ENCODE measurements at places on chromosomes 4 and X.
A peak's percentile ranks its signal among the peaks of the same experiment; 100 is the strongest.

GRCh38 chr4:79651456-79651855 is 243.4 kb upstream of the GK2 start:
- no peak for DNase-seq

- no peak for DNase-seq
Observed at GRCh38 chrX:40058719-40059118, 39.0 kb downstream of the BCOR start.

- no peak for DNase-seq
Observed at GRCh38 chr4:89048906-89049601, 7.9 kb downstream of the FAM13A start.

DNA sequence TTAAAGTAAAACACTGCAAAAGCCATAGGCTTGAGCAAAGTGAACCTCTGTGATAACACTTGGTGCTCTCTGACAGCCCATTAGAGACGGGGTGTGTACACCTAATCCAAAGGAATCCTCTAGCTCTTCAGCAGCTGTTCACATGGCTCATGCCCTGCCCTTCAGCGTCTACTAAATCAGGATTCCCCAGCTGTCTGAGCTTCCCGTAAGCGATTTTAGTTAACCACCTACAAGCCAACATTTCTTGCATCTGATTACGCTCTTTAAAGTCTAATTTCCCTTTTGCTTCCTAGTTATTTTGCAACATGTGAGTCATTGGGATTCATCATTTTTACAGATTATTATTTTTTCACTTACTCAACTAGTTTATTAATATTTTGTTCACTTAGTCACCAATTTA is 6.5 kb downstream of the DMD start:
- no peak for DNase-seq

DNA sequence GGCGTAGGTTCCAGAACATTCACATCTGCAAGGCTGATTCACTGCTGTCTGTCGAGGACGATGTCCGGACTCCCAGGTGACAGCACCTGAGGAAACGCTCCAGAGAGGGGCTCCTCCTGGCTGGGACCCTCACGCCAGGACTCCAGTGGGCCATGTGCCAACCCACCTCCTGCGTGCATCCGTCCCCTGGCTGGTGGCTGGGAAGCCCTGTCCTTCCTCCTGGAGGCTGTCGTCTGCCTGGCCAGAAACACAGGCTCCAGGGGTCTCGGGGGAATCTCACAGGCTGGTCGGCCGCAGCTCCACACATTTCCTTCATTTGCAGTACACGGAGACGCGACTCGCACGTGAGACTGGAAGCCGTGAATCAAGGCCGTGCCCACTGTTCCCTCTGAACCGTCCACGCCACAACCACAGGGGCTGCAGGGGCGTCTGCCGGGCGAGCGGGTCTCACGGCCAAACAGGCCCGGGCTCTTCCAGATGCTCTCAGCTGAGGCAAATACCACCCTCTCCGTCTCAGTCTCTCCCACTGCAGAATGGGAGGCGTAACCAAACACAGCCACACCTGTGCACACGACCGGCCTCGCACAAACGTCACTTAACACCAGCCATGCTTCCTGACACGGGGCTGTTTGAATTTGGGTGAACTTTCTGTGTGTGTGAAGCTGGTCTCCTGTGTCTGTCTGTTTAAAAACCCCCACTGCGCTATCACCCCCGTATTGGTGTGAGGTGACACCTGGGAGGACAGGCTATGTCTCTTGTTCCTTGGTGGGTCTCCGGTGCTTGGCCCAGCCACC is 38.7 kb upstream of the MXD4 start:
- no peak for DNase-seq

GRCh38 chrX:34918856-34919255 is 23.7 kb upstream of the FAM47B start:
- no peak for DNase-seq

DNA sequence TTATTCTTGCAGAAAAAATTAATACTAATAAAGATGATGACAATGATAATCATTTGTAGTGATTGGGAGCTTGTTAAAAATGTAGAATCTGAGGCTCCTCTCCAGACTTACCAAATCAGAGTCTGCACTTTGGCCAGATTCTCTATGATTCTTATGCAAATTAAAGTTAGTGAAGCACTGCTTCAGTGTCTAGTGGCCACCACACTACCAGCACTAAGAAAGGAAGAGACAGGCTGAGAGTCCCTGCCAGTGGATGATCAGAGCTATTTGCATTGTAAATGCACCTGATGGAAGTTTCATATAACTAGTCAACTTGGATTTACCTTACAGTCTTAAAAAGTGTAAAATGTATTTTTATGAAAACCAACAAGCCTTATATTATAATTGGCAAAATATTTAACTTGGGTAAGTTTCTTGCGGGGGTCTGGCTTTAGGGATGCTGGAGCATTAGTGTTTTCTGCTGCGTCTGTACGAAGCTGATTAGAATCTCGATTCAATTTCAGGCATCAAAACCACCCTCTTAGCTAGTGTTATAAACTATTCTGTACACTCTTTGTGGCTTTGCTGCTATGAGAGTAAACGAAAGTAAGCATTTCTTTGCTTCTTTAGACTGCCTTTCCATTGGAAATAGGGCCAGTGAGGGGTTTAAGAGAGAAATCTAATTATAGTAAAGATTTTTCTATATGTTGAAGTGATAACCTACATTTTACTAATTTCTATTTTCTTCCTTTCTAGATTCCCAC is 114.1 kb downstream of the TLL1 start:
- no peak for DNase-seq

- DNase-seq: no peak
Observed at GRCh38 chr4:71440612-71441011, 101.8 kb downstream of the SLC4A4 start.

DNA sequence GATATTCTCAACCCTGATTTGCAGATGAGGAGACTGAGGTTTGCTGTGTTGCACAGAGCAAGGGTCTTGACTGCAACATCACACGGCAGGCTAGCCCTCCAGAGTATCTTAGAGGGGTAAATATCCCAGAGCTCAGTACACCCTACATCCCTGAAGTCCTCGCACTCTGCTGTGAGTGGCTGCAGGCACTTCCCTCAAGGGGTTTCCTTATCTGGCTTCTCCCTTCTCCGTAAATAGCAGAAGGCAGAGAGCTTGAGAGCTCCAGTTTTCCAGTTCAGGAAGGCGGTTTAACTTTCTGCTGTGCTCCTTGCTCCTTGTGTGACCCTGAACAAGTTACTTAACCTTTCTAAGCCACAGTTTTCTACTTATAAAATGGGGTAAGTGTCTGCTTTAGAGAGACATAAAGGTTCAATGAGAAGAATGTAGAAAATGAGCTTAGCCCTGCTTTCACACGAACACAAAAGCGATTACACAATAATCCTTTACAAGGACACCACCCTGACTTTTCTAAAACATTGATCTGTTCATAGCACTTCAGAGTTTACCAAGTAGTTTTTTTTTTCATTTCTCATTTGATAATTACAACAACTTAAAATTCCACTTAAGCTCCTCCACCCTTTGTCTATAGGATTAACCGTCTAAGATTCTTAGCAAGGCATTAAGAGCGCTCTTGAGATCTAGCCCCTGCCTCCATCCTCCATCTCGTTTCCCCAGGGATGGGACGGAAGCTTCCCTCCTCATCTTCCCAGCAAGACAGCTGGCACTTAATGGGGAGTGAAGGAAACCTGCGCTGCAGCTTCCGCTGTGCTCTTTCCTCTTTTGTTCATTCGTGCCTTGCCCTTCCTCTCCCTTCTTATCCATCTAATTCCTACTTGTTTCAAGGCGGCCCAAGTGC is 68.4 kb downstream of the TAPT1 start:
- no peak for DNase-seq

- no peak for DNase-seq
Observed at GRCh38 chr4:17875402-17876070, 64.8 kb downstream of the NCAPG start.

DNA sequence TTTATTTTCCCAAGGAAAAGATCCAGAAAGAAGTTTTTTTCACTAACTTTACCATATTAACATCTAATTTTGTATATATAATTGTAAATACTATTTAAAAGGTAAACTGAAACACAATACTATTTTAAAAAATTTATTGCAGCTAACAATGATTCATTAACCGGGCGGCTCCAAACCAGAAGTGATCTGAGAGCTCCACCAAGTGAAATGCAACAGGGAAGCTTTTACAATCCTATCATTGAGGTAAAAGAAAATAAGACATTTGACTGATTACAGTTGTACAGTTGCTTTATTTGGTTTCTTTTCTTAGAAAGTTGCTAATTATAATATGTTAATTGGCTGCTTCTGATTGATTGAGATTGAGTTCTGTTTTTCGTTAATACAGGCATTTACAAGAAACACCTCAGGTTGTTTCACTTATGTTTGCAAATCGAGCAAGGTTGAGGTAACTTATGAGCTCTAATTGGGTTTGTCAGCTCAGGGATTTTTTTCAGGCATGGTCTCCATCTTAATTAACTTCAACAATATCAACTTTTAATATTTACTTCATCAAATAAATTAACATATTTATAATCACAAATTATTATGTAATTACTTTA is 220.2 kb upstream of the UGT8 start:
- no peak for DNase-seq

DNA sequence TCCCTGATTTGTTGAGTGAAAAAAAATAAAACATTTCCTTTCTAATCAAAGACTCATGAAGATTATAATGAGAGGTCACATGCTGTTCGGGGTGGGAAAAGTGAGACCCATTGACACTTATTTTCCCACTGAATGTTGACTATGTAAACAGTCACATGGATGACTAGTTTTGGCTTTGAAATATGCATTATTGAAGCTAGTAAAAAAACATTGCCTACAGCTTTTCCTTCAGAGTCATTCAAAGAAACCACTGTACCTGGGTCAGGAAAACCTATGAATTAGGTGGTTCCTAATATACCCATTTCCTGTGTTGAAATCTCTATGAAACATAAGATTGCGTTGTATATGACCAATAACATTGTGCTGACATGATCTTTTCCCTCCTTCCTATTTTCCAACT is 251.2 kb downstream of the CFAP299 start:
- no peak for DNase-seq

- DNase-seq: no peak
Observed at GRCh38 chr4:77911842-77912450, 49.3 kb downstream of the MRPL1 start.

GRCh38 chr4:158496030-158496741 is 25.5 kb upstream of the RXFP1 start:
- peak; percentile 6 for DNase-seq

DNA sequence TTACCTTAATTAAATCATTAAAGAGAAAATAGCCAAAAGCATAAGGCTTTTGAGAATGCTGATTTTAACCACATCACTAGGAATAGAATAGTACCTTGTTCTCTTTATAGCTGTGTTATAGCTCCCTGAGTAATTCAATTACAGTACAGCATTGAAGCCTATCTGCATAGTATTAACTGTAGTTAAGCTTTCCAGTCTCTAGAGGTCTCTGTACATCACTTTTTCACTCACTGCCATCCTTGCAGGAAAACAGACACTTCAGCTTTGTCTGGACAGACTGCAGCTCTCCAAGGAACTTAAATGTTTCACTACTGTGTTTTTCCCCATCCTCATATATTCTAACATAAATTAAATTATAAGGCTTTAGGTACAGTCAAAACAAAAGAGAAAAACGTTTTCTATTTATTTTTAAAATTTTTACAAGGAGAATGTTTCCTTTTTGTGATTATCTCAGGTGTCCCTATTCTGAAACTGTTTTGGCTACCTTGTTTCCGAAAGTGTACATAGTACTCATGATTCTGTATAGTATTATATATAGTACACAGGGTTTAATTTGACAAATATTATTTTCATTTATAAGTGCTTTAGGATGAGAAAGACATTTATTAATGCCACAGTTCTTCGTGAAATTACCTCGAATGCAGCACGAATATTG is 407.9 kb downstream of the PCDH18 start:
- peak; percentile 38 for DNase-seq

- DNase-seq: no peak
Observed at GRCh38 chr4:104490096-104490769, 4.5 kb downstream of the CXXC4 start.

GRCh38 chrX:13130816-13131215 is 86.4 kb upstream of the FAM9C start:
- DNase-seq: no peak

GRCh38 chr4:99687120-99687519 is 29.5 kb upstream of the C4orf54 start:
- no peak for DNase-seq

DNA sequence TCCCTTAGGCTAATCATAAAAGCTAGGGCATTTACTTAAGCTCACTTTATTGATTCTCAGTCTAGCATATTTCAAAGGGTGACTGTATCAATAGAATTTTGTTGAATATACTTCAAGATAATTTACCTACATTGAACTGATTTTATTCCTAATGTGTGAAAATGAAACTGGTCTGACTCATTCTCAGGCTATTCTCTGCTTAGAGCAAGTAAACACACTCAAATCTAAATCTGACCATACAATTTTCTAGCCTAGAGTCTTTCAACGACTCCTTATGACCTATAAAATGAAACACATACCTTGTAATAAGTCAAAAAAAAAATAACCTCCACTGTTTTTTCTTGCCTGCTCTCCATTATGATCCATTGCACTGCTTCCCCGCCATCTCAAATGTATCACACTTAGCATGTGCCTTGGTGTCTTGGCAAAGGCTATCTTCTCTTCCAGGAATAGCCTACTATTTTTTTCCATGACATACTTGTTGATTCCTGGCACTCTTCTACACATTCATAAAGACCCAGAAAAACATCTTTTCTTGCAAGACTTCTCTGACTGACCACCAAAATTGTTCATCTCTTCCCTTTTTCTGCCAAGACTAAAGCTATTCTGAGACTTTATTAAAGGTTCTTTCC is 965.1 kb upstream of the HS3ST1 start:
- no peak for DNase-seq

DNA sequence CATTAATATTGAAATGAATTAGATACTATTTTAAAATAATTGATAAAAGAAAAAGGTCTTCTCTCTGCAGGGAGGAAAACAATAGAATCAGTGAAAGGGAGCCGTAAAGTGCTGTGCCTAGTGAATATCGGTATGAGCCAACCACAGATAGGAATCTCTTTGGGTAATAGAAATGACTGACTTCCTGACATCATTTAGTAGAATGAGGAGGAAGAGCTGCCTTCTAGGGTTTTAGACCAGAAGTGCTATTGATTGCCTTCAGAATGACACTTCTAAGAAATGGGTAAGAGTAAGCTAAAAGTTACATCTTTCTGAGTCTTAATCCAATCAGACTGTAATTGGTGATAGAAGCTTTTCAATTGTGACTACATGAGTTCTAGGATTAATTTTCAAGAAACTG is 134.0 kb upstream of the MAP9 start:
- DNase-seq: no peak

DNA sequence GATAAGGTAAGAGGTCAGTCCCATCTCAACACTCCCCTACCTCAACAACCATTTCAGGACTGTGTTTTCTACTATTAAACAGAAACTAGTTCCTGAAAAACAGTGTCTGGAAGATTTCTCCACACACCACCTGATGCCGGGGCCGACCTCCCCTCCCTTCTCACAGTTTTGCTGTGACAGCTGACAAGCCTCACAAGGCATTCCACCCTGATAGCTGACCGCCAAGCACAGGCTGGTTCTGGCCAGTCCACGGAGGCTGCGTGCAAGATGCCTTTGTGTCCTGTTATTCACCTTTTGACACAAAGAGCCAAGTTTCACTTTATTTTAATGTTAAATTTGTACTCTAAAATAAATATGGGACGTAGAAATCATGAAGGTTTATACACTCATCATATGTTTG is 758.6 kb downstream of the PDHA2 start:
- DNase-seq: no peak

GRCh38 chr4:10619220-10619619 is 65.3 kb downstream of the CLNK start:
- DNase-seq: peak; percentile 84

Measured in NCI-H1694 (cell line).